ENCODE measurements at places on chromosomes 11 and 22.

- no peak for DNase-seq
Measured at GRCh38 chr22:38645430-38645829, 10.8 kb downstream of the FAM227A start.

- DNase-seq, result no peak
Measured at GRCh38 chr11:114775875-114776621, 97.7 kb downstream of the NXPE2 start.

- no peak for DNase-seq
Measured at GRCh38 chr11:97964332-97965004, 1056.3 kb upstream of the CNTN5 start.

DNA sequence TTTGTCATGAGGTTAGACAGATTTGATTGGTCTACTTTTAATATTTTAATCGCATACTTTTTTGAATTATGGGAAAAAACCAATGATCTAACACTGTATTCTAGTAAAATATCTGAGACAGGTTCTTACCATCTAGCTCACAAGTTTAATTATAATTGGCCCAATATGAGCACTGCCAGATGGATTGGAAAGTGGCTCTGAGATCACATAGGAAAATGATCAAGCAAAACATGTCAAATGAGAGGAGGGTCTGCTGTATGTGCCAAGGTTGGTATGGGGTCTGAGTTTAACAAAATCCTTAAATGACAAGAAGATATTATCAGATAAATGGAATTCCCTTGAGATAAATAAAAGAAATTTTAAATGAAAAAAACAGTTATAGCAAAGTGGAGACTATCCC lies 264.7 kb downstream of the TTC28 start:
- DNase-seq, result no peak

DNA sequence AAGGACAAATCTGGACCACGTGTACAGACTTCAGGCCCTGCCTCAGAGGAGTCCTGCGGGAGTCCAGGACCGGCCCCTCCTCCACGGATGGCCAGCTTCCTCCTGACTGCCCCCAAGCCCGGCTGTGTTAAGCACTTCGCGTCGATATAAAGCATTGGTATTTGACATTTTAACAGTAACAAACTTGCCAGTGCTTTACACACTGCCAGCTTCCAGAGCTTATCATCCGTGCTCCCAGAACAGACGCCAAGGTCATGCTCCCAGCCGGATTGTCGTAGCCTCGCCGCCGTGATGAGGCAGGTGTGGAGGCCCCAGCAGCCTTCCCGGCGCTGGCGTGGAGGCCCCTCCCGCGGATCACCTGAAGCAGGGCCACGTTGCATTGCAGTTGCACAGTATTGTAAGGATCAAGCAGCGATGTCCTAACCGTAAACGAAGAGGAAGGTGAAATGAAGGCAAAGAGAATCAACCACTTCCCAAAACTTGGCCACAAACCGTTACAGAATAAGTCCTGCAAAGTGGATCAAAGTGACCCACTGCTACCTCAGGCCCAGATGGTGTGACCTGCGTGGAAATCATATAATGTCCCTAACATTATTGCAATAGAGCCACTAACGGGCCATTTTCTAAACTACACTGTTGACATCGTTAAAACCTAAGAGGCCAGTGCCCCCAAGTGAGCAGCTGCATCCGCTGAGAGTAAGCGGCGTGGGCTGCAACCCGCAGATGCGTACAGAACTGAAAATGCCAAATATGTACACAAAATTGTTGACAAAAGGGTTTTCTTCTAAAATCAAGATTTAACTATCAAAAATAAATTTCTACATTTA lies 51.6 kb downstream of the CERK start:
- DNase-seq, result no peak

Measured in stimulated activated CD4-positive, alpha-beta T cell treated with anti-CD3 and anti-CD28 coated beads, TNF-alpha, amount 100 ng/mL, for 24 hours (primary cell).